ENCODE measurements at places on chromosomes 1 and 21.

DNA sequence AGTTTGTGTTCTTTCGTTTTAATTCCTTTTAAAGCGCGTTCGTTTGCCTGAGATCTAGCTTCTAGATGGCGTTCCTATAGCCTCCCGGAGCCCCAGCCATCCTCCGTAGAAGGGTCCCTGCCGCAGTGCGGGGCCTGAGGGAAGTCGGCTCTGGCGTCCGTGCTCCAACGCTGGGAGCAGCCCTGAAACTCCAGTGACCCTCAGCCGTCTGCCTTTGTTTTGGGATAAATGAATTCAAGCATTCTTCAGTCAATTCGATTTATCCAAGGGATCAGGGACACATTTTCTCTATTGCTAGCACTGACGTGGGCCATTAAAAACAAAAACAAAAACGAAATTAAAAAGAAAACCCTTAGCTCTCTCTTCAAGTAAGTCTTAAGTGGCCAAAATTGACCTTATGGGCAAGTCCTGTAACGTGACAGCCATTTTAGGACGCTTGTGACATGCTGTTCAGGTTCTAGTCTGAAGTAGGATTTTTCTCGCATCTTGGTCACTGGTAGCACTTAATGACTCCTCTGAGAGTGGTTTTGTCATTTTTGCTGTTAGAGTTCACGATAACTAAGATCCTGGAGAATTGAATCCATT lies 742 bp upstream of the HSPA13 start:
- DNase-seq = no peak

- DNase-seq = no peak
Measured at GRCh38 chr1:94878329-94878728, 48.6 kb downstream of the CNN3 start.

DNA sequence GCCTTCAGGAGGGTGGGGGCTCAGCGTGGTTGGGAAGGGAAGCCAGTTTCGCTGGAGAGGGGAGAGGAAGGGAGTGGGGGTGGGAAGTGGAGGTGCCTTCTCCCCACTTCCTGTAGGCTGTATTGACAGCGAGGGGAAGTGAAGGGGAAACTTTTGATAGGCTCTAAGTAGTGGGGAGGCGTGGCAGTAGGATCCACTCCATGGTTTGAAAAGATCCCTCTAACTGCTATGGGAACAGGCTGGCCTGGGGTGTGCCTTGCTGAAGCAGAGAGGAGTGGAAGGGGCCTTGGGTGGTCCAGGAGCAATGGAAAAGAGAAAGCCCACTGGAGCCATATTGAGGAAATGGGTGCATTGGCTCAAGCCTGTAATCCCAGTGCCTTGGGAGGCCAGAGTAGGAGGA lies 20.2 kb downstream of the C1orf115 start:
- DNase-seq = no peak

- DNase-seq = no peak
Measured at GRCh38 chr21:31988492-31989290, 115.9 kb downstream of the HUNK start.

- no peak for DNase-seq
Measured at GRCh38 chr21:26811482-26811881, 33.7 kb downstream of the ADAMTS1 start.
